SW 1271 (cell line): ENCODE measurements at places on chromosomes 6 and 20.

- no peak for DNase-seq
Observed at GRCh38 chr6:130514712-130515111, 148.9 kb downstream of the TMEM200A start.

GRCh38 chr6:11129908-11130565 is 18.5 kb upstream of the ERVFRD-1 start:
- DNase-seq = no peak

DNA sequence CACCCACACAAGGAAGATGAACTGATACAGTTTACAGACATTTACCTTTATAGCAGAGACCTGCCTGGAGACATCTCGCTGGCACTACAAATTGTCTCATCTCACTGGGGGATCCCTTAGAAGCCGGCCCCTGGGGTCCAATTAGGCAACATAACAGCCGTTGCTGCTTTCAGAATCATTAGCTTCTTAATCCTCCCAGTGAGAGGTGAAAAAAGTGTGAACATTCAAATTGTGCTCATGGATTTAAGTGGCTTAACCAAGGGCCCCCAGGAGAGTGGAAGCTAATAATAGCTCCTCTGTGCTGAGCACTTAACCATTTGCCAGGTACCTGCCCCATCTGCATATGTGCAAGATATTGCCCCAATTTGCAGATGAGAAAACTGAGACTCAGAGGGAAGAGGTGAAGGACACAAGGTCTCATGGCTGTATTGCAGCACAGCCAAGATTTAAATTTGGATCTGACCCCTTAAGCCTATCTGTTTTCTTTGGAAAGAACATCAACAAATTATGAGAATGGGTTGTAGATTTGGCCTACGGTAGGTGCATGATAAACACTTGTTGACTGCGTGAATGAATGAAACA is 101.0 kb downstream of the EYA2 start:
- no peak for DNase-seq

DNA sequence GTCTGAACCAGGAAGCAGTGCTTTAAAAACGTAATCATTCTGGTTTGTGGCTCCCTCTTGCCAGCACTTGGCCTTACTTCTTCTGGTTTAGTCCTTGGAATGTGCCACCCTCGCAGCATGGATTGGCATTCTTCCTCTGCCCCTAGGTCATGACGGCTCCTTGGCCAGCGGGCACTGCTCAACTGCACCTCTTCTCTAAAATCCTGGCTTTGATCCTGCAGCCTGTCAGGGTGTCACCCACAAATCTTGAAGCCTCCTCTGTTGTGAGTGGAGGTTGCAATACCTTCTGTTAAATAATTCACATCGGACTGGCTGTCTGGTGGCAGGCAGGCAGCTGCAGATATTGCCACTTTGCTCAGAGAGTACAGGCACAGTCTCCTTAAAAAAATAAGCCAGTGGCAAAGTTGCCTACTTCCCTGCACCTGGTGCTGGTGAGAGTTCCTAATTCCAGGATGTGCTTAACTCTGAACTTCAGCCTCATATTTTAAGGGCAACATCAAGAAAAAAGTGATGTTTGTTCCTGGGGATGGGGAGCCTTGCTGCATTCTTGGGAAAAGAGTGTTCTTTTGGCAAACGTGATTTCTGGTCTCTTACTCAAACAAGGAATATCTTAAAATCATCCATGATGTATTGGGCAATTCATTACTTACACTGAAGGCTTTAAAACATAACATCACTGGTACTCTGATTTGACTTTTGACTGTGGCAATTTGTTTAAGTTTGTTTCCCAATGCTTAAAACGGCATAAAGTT is 179.8 kb downstream of the FOXA2 start:
- no peak for DNase-seq

DNA sequence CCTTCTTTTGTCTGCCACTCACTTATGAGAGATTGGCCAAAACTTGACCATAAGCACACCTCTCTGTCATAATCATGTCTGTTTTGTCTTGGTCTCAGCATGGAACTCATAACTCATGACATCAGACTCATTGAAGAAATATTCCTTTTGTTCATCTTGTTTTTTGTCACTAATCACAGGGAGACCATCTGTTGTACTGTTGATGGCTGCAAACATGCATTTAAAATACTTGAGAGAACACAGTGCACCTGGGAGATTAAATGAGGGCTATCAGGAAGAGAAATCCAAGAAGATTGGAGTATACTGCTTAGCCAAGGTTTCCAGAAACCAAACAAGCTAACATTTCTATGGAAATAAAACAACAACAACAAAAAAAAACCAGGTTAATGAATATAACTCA is 689.7 kb downstream of the EPM2A start:
- no peak for DNase-seq

- no peak for DNase-seq
Observed at GRCh38 chr6:3690506-3690905, 61.0 kb downstream of the PXDC1 start.
